ENCODE measurements at places on chromosomes 4 and X.
A peak's percentile ranks its signal among the peaks of the same experiment; 100 is the strongest.

DNA sequence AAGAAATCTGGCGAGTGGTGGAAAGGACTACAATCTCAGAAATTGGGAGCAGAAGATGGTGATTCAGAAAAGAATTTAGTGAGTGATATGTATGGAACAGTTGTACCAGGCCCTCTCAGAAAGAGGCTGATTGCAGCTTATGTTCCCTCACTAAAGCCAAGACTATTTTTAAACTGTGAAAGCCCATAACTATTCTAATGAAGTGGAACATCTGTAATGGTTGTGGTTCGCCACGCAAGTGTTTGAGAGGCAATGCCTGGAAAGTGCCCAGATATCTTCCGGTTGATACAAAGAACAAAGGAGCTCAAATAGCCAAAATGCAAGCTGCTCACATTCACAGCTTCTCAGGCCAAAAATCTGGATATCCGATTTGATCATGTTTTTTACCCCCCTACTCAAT, 1250.7 kb downstream of the RAPGEF2 start:
- DNase-seq = no peak

DNA sequence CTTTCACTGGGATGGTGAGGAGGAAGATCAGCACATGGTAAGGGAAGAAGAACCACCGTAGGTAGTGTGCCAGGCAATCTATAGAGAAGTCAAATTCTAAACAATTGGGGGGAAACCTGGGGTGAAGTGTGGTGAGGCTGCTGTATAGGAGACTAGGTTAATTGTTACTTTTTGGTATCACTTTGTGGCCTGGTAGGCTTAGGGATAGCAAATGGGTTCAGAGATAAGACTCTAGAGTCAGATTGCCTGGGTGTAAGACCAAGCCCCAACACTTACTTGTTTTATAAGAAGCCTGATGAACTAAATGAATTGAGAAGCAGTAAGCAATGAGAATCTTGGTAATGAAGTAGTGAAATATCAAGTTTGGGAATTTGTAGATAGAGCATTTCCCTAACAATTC, 8.7 kb downstream of the SMAD1 start:
- no peak for DNase-seq

DNA sequence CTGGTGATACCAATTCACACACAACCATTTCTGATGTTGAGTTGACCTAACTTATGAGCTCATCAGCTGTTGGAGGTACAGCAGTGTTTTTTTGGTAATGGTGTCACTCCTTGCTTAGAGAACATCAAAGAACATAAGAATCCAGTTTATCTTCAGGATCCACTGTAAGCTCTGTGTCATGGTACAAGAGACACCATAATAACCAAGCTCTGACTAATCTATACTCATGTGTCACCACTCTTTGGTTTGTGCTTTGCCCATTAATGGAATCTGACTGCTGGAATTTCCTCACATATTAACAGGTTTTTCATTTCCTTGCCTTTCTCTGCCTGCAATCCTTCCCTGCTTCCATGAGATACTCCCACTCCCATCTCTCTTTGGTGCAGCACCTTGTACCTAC, 735.1 kb upstream of the LCORL start:
- DNase-seq = no peak

DNA sequence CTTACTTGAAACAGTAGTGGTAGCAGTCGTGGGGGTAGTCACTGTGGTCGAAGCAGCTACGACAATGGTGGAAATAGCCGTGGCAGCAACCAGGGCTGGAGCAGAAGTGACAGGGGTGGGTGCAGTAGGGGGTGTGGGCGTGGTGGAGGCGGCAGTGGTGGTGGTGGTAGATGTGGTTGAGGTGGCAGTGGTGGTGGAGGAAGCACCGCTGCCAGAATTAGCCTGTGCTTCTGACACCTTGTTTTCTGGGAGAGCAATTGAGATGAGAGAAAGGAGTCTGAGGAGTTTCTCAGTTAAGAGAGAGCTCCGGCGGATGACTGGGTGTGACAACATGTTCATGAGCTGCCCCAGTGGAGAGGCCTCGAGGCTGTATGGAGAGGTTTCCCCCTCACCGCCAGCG, 113.5 kb upstream of the HSD17B10 start:
- no peak for DNase-seq

DNA sequence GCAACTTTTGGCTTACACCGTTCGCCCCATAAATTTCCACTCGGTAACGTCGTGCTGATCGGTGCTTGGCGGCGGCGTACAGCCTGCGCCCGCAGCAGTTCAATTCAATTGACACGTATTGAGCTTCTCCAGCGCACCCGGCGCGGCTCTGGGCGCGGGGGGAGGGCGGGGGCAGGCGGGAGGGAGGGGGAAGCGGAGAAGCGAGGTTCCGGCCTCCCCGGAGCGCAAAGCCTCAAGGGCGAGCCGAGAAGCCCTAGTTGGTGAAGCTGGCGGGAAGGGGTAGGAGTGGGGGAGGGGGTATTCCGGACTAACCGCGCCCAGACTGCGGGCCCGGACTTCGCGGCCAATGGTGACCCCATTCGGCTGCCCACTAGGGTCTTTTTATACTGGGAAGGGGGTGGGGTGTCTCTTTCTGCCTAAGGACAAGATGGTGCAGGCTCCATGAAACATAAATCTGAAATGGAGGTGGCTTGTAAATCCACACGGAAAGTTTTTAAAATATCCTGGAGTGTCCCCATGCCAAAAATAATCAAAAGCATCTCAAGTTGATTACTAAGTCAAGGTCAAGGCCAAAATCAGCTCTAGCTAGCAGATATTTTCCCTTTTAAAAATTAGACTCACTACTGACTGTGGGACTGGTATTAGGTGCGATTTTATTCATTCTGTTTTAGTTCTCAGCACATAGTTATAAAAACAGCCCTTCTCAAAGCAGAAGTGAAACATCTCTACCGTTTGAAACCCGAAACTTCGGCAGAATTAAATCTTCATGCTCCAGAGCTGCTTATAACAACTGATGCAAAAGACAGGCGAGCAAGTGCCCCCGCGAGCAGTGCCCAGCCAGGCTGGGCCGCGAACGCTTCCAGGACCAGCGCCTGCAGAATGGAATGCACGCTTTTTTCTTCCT, 1.5 kb upstream of the BCOR start:
- DNase-seq = peak; percentile 41

DNA sequence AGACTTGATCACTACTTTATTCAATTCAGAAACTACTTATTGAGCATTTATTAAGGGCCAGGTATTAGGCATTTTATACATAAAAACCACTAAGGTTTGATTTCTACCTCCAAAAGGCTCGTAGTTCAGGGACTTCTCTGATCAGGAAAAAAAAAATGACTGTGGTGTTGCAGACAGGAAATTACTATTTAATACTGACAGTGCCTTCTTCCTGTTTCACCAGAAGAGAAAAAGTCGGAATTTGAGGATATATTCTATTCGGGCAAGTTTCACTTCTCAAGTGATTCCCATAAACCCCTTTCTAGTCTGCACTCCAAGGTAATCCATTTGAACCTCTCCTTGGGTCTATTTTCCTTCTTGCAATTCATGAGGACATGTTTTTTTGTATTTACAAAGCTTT, 15.3 kb upstream of the TASL start:
- no peak for DNase-seq

GRCh38 chr4:172543249-172543648, 625.4 kb upstream of the GALNT7 start:
- no peak for DNase-seq

DNA sequence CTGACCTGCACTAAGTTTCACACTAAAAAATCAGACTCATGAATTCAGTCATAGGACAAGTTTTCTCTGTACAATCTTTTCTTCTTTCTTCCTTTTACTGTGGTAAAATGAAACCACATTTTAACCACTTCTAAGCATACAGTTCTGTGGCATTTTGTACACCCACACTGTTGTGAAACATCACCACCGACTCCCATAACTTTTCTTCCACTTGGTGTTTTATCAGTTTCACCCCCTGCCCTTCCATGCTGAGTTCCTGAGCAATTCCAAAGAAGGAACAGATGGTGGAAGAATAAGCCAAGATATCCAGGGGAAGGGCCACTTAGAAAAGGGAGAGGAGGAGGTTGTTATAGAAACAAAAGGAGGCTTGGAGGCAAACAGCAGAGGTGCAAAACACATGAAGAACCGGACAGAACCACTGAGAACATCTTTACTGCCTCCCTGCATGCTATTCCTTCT, 22.6 kb downstream of the SLC25A4 start:
- DNase-seq = no peak
